ENCODE measurements at places on chromosomes 2 and 18. TPM values are rescaled to one million over a fixed set of nuclear protein-coding genes. Genes with fewer than 3 reads are reported as not detected.

The NAT8 gene
- total RNA-seq, result not detected

The SERPINB13 gene
- not detected for total RNA-seq

The CNGA3 gene
- total RNA-seq, result not detected

The B3GNT2 gene
- total RNA-seq, result 43.1 TPM

The HOXD11 gene
- total RNA-seq, result not detected

The BCL11A gene
- not detected for total RNA-seq

The EVX2 gene
- total RNA-seq, result not detected

The CFAP221 gene
- total RNA-seq, result not detected

The CNTNAP5 gene
- not detected for total RNA-seq

The IKZF2 gene
- total RNA-seq, result 41.4 TPM

The C2orf68 gene
- 47.3 TPM for total RNA-seq

The VWA3B gene
- not detected for total RNA-seq

The GAREM2 gene
- 4.5 TPM for total RNA-seq

The IL36RN gene
- total RNA-seq, result not detected

The PRKAG3 gene
- not detected for total RNA-seq

The B4GALT6 gene
- total RNA-seq, result 1.8 TPM

The KCNJ3 gene
- not detected for total RNA-seq

The MREG gene
- total RNA-seq, result 26.7 TPM

The DLX1 gene
- not detected for total RNA-seq

The REG3G gene
- not detected for total RNA-seq

The TMEM17 gene
- total RNA-seq, result 0.12 TPM

The EGR4 gene
- 0.15 TPM for total RNA-seq

The RAB17 gene
- not detected for total RNA-seq

The NT5DC4 gene
- total RNA-seq, result not detected

The C2orf66 gene
- total RNA-seq, result 0.16 TPM

The MYO5B gene
- total RNA-seq, result 0.02 TPM

The SLC19A3 gene
- not detected for total RNA-seq

The MARCO gene
- not detected for total RNA-seq

The CCDC102B gene
- 2.1 TPM for total RNA-seq

The TRIM43 gene
- total RNA-seq, result 0.23 TPM

The L3MBTL4 gene
- not detected for total RNA-seq

The NPHP1 gene
- total RNA-seq, result 0.18 TPM

The ALPG gene
- not detected for total RNA-seq

The PROKR1 gene
- total RNA-seq, result not detected

The POTEC gene
- not detected for total RNA-seq
